ENCODE measurements at places on chromosomes 1 and 21.

- DNase-seq, result no peak
Measured at GRCh38 chr1:196590012-196590708, 18.1 kb downstream of the KCNT2 start.

DNA sequence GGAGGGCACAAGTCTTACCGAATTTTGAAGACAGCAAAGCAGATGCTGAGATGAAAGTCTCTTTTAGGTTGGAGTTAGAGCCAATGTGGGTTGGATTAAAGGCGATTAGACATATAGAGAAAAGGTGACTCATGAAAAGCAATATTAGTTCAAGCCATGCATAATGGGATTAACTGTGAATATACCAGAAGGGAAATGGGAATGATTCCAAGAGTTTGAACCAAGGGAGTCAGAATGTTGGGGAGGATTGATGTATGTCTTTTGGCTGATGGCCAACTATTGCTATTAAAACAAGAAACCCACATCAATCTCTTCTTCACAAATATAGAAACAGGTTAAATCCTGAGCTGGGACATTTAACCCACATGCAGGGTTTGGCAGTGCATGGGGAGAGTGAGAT is 1.2 kb downstream of the HMGCS2 start:
- no peak for DNase-seq

DNA sequence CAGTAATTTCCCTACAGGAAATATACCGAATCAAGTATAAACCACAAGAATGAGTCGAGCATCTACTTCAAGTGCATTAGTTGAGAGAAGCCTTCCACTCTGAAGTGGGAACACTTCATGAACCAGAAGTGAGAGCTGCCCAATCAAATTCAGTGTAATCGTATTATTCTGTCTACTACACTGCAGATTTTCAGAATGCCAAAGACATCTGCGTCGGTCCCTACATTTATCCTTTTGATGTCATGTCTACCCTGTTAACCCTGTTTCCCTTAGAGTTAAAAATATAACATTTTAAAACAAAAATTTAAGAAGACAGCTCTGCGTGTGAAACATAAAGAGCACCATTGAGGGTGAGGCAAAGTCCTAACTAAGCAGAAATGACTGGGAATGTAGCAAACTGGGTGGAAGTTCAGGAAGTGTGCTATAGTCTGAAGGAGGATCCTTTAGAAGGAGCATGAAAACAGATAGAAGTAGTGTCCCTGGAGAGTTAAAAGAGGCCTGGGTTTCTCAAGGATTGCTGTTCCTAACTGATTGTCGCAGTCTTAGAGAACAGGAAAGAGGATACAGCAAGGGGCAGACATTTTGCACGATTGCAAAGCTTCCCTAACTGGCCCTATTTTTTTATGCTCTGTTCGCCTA is 291.2 kb downstream of the PTPRC start:
- peak; percentile 84 for DNase-seq

DNA sequence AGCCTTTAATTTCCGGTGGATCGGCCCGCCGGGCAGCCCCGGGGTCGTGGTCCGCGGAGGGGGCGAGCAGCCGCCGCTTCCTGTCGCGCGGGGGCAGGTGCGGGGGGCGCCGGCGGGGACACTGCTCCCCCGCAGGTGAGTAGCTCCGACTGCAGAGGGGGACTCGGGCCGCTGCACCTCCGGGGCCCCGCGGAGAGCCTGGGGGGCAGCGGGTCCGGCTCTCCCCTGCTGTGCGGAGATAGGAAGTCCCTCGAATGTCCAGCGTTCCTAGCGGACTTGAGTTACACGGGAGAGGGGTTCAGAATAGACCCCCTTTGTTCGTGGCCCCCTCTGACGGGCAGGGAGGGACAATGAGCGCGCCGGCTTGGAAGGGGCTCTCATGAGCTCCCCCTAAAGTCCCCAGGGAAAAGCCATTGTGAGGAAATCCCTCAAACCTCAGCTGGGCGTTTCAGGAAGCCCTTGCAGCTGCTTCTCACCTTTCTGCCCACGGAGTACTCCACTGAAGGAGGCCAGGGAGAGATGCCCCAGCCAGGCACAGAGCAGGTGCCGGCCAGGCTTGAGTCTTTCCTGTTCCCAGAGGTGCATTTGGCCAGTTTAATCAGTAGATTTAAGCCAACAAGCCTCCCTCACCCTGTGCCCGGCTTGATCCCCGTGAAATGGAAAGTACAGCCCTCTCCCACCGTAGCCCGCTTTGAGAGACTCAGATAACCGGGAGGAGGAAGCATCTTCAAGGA is 925 bp downstream of the PDE9A start:
- no peak for DNase-seq

GRCh38 chr1:32742956-32743355 is 40.4 kb upstream of the SYNC start:
- DNase-seq, result no peak

DNA sequence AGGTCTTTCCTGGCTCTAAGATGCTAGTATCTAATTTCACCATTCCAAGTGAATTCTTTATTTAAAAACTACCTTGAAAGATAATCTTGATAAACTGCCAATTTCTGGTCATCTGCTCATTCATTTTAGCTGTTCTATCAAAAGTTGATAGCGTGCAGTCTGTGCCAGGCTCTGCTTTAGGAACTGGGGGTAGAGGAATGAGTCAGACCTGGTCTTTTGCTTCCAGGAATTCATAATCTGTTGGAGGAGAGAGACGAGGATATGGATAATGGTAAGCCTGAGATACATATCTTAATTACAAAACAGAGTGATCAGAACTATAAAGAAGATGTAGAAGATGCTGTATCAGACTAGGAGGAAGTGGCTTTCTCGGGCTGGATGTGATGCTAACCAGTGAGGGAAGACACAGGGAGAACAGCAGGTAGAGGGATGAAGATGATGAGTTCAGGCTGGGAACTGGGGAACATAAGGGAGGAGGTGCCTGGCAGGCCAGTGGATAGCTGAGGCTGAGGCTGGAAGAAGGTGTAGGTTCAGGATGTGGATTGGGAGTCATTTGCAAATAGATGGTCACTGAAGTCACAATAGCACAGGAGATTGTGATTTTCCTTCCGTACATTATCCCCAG is 12.3 kb upstream of the PHC2 start:
- no peak for DNase-seq

- DNase-seq, result no peak
Measured at GRCh38 chr1:77536813-77537212, 145.6 kb downstream of the ZZZ3 start.

GRCh38 chr1:169585181-169585580 is 1.1 kb downstream of the F5 start:
- DNase-seq, result no peak

DNA sequence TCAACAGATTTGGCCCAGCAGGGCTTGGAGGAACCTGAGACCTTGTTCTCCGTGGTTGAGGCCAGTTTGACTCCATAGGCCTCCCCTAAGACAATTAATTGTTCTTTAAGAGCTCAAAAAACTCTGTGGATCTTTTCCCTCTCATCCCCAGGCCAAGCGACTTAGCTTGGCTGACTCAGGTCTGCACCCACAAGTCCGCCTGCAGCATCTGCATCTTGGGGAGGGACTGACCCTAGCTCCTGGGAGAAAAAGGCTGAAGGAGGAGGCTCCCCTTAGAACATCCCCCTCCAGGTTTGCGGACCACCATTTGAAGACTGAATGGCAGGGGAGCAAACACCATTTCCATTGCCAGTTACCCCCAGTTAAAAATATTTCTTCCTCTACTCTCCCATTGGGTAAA is 1.5 kb upstream of the HES2 start:
- DNase-seq, result no peak

DNA sequence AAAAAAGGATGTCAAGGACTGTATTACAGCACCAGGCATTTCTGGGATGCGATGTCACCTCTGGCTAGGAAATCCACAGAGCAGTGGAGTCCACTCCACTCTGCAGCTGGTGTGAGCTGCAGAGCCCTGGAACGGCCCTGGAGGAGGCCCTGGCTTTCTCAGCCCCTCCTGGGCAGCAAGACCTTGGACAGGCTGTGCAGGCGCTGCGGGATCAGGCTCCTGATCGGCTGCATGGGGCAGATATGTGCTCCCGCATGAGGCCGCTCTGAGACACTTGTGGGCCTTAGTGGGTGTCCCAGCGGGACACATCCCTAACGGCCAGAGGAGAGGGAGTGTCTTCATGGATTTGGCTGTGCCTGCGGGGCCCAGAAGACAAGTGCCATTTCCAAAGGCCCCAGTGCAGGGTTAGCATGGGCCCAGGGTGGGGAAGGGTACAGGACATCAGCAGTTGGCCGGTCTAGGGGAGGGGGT is 6.2 kb downstream of the DNMT3L start:
- no peak for DNase-seq

DNA sequence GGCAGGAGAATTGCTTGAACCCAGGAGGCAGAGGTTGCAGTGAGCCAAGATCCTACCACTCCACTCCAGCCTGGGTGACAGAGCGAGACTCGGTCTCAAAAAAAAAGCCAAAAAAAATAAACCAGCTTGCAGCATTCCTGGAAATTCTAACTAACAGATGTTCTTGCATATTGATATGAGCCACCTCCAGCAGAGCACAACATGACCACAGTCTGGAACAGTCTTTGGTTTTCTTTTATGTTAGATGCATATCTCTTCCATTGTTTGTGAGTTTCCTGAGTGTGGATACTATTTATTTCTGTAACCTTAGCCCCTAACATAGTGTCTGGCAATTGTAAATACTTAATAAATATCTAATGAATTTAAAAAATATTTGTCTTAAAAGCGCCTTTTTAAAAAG is 23.9 kb downstream of the IFNAR1 start:
- DNase-seq, result no peak

- no peak for DNase-seq
Measured at GRCh38 chr1:21899987-21900386, 37.1 kb downstream of the HSPG2 start.

DNA sequence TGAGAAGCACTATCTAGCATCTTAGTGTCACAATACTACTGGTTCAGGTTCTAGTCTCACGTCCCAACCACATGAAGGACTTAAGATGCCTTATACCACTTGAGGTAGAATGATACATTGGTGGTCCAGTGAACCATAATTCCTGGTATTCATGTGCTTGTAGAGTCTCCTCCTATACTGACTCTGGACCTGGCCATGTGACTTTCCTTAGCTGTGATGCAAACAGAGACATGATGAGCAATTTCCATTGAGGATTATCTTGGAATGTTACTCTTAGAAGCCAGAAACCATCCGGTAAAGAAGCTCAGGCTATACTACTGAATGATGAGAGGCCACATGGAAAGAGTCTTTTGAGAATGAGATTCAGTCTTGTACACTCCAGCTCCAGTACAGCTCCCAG is 105.7 kb downstream of the NME7 start:
- no peak for DNase-seq

GRCh38 chr1:201408176-201408833 is 9.2 kb upstream of the LAD1 start:
- DNase-seq, result peak; percentile 87

DNA sequence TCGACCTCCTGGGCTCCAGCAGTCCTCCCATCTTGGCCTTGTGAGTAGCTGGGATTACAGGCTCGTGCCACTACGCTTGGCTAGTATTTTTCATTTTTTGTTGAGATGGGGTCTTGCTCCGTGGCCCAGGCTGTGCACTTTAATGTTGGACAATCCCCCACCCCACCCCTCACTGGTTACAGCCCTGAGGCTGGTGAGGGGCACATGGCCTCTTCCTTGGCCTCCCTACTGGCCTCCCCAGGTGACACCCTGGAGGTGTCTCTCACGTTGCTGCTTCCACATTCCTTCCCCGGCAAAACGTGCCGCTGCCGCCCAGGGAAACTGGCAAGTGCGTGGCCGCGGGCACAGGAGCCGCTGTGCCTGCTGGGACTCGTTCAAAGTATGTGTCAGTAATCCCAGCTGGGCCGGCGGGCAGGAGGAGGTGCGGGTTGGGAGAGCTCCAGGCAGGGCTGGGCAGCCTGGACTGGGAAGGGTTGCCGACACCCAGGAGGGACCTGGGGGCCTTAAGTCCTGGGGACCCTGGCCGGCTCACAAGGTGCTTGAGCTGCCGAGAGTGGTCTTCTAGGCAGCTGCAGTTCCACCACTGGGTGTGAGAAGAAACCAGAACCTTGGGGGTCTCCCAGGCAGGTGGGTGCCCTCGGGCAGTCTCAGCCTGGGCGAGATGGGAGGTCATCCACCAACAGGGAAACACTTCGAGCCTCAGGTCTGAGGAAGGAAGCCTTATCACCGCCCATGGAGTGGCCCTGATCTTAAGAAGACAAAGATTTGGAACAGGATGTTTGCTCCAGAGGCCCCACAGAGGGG is 6.5 kb downstream of the WNT3A start:
- DNase-seq, result no peak

DNA sequence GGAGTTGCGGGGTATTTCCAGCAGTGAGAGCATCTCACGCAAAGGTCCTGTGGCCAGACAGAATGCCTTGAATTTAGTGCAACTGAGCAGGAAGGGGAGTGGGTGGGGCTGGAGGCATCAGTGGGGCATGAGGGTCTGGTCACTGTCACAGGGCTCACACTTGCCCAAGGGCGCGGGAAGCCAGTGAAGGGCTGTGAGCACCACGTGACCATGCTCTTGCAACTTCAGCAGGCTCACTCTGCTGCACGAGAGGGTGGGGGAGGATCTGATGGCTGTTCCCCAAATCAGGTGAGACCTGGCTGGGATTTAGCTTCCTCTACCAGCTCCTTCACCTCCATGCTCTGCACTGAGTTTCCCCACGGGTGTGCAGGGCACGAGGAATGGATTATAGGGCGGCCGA is 64.2 kb downstream of the PGBD5 start:
- no peak for DNase-seq

DNA sequence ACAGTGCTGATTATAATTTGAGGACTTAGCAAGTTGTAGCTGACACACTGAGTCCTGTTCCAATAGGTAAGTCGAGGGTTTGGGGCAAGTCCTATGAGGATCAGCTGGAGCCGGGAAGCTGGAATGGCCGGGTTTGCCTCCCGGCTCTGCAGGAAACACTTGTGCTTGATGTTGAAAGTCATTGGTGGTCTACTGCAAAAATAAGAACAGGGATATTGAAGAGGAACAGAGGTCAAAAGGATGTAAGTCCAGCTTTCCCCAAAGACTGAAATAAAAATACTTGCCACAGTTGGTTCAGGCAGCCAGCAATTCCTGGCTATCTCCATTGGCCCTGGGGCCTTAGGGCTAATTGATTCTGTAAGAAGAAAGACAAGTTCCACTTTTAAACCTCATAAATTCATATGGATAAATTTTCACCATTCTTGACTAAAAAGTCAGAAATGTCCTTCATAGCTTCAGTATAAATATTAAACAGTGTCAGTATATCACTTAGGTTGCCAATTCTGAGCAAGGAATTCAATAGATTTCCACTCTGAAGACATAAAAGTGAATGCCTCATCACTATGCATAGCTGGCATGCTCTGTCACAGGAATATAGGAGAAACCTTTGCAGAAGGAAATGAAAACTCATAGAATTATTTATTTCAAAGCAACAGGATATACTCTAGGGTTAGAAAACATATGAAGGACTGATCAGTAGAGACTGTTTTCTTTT is 165.2 kb downstream of the AK5 start:
- DNase-seq, result no peak

DNA sequence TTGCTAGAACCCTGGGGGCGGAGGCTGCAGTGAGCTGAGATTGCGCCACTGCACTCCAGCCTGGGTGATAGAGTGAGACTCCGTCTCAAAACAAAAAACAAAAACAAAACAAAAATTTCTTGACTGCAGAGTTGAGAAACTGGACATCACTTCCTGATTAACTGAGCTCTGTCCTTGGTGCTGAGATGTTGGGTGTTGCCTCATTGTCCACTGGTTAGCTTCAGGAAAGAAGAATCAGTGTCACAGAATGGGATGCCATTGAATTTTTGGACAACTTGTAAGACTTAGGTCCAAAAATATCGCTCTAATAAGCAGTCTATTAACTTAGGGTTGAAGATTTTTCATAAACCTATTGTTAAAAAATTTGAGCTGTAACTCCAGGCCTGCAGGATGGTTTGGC is 23.8 kb upstream of the KCNA10 start:
- peak; percentile 55 for DNase-seq
